ENCODE measurements at places on chromosomes 3 and 15.

GRCh38 chr3:187251599-187251998 is 39.9 kb downstream of the MASP1 start:
- no peak for DNase-seq

- DNase-seq, result no peak
Observed at GRCh38 chr3:192022412-192022811, 561.4 kb downstream of the PYDC2 start.

GRCh38 chr15:85619992-85620689 is 174.6 kb downstream of the KLHL25 start:
- DNase-seq, result no peak

GRCh38 chr3:123201223-123201556 is 553 bp upstream of the SEC22A start:
- DNase-seq, result no peak

- DNase-seq, result no peak
Observed at GRCh38 chr3:159829056-159829455, 159.6 kb upstream of the IL12A start.

DNA sequence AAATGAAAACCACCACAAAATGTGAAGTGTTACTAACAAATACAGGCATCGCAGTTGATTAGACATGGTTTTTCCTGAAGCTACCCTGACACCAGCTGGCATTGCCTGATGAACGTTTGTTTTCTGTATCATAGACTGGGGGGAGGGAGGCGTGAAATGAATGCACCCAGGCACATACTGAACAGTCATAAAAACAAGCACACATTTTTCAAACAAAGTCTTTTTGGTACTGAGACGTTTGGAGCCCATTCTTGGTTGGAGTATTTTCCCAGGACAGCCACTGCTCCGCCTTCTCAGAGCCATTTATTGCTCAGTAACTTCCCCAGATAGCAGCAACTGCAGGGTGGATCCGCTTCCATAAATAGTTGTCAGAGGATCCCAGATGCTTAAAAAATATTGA is 52.4 kb downstream of the KLF13 start:
- DNase-seq, result no peak

- DNase-seq, result no peak
Observed at GRCh38 chr3:130533247-130533646, 16.3 kb downstream of the COL6A6 start.

GRCh38 chr3:186932281-186933181 is 2.2 kb downstream of the ST6GAL1 start:
- no peak for DNase-seq

DNA sequence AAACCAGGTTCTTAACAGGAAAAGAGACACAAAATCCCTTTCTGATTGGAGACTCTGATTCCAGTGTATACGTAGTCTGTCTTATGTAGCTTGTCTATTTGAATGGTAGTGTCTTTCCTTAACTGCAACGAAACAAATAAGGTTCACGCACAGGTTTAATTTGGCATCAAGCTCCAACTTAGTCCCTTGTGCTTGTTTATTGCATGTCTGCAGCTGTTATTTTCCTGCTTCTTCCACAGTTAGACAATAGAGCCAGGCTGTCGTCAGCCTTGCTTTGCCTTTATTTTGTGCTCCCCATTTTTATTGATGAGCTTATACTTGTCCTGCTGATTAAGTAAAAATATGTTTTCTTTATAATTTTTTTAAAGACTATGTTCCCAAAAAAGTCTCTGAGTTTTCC is 152.7 kb upstream of the CDIN1 start:
- DNase-seq, result no peak

GRCh38 chr15:46677491-46677890 is 1039.8 kb upstream of the SEMA6D start:
- no peak for DNase-seq

DNA sequence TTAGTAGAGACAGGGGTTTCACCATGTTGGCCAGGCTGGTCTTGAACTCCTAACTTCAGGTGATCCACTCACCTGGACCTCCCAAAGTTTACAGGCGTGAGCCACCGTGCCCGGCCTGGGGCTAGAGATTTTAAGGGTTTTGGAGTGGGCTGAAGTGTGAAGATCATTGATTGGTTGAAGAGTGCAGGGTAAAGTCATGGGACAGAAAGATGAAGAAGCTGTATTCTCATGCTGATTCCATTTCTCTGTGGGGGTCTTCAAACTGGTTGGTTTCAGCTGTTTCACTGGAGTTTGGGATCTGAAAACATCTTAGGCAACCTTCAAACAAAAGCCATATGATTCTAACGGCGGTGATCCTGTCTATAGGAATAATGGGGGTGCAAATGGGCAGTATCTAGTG is 52.1 kb downstream of the GATM start:
- DNase-seq, result no peak

DNA sequence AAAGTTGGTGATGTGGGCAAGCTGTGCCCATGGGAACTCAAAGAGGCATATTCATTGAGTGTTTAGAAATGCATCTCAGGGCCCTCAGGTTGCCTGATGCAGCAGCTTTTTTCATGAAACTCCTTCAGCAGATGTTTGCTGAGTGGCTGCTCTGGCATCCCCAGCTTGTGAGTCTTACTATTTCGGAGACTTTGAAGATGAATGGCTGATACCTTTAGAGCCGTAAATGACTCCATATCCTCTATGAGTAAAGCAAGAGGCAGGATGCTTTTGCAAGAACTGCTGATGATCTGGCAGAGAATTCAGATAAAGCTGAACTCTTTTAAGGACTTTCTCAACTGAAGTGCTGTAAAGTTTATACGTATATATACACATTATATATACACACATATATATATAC is 384.3 kb downstream of the CACNA2D3 start:
- DNase-seq, result no peak

DNA sequence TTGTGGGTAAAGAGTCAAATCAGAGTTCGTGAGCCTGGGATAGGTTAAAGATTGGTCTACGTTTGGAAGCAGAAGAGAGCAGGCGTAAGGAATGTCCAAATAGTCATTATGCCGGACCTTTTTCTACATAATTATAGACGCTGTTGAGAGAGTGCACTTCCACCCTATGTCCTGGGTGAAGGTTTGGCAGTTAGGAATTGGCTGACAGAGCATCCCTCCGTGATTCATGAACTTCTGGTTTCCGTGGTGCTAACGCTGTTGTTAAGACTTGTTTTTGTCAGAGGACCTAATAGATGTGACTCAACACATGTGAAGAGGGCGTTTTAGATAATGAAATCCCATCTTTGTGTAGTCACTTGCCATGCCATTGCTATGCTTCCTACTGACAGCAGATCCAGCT is 1.1 kb downstream of the EAF1 start:
- DNase-seq, result peak; percentile 14

DNA sequence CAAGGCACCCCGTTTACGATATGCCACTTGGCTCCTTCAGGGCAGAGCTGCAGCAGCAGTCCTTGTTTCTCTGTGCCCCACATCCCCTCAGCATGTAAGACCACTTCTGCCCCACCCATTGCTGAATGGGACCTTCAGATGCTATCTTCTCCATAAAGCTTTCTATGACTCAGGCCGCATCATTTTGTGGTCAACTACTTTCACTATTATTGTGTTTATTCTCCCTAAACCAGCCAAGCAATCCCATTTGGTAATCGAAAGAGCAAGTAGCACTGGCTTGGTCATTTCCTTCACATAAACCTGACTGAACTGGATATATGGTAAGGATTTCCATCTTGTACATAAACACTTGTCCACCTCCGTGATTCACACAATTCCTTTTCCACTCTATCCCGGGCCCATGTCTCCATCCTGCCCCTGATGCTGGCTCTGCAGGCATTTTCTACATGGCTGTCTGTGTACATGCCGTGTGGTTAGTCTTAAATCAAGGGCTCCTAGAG is 25.7 kb downstream of the LIPC start:
- no peak for DNase-seq

DNA sequence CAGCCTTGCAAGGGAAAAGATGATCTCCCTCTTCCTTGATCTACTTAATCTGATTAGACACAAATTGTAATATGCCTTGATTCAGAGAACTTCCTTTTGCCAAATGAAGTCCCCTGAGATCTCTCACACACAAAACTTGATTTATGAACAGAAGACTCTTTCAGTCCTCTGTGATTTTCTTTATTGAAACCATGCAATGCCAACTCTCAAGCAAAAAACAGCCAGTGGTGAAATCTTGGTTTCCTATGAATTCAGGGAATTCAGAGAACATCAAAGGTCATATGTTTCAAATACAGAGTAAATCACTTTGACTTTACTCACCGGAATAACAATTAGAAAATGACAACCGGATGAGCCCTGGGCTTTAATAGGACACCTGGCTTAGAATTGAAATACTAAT is 211.7 kb downstream of the ABHD5 start:
- no peak for DNase-seq

DNA sequence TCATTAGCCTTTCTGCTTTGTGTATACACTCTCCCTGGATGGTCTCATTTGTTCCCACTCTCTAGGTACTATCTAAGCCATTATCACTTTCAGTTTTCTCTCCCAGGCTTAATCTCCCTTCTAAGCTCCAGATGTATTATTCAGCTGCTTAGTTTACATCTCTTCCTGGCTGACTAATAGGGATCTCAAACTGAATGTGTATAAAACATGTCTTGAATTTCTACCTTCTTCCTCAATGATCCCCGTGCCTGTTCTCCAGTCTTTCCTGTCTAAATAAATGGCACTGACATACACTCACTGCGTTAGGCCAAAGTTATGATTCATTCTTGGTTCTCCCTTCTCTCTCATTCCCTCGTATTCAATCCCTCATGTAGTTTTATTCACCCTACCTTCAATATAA is 127.3 kb downstream of the NR2F2 start:
- DNase-seq, result no peak

GRCh38 chr3:115321400-115321805 is 174.3 kb upstream of the ZBTB20 start:
- no peak for DNase-seq

GRCh38 chr15:53251996-53252395 is 461.9 kb upstream of the ONECUT1 start:
- no peak for DNase-seq

GRCh38 chr3:16337856-16338540 is 73.0 kb downstream of the OXNAD1 start:
- peak; percentile 39 for DNase-seq

- peak; percentile 77 for DNase-seq
Observed at GRCh38 chr3:45929042-45929679, 14.1 kb upstream of the CXCR6 start.

DNA sequence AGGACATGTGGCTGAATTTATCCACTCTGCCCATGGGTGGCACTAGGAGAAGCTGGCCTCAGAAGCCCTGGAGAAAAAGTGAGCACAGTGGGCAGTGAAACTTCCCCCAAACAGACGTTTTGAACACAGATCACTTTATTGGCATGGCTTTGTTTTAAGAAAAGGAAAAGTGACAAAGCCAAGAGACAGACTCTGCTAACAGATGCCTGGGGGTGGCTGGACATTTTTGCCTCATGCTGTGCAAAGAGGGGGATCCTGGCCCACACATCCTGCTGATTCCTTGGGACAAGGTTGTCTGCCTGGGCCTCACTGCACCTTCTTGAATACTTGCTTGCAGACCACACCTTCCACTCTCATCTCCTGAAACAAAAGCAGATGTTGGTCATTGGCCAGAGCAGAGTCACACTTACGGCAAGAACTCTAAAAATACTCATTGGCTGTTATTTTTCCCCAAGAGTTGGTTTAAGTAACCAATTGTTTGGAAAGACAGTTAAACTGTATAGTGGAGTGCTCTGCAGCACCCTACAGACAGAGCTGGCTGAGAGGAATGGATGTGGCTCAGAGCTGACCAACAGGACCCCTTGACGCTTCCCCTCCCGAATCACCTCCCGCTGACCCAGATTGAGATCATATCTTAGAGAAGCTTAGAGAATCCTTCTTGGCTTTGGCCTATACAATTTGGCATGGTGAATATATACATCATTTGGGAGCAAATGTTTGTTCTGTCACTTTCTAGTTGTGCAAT is 22.0 kb downstream of the RBP1 start:
- DNase-seq, result no peak

GRCh38 chr3:171586274-171586673 is 126.1 kb upstream of the TNIK start:
- DNase-seq, result no peak

DNA sequence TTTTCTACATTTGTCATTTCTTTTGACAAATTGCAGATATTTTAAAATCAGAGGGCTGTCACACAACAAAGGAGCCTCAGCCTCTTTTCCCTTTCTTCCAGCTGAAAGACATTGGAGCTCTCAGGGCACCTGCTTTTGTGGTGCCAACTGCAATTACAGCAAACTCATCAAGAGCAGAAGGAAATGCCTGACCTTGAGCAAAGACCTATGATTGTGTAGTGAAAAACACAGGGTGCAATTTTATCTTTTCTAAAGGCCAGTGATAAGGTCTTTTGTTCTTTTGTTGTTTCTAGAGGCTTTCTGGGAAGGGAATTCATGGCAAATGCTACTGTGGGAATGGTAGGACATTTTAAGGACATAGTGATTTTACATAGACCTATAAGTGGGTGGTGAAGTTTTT is 214.3 kb downstream of the OXSM start:
- DNase-seq, result no peak

DNA sequence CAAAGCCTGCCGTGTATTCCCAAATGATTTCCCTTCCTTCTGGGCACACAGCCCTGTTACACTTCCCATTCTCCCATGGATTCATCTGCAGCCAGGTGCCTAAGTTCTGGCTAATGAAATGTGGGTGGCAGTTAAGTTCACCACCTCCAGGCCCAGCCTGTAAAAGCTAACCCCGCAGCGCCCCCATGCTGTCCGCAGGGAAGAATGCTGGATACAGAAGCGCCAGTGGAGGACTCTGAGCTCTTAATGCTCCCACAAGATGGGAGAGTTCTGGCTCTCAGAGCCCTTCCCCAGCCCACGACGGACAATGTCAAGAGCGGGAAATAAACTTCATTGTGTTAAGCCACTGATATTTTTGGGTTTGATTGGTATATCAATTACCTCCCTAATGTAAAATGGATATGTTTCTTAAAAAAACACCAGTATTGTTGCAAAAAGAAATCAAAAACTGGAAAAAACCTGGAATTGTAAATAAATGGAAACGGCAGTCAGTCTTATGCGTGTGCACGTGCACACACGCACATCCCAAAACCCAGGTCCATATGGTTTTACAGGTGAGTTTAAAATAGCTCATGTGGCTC is 37.7 kb upstream of the FGD5 start:
- no peak for DNase-seq

DNA sequence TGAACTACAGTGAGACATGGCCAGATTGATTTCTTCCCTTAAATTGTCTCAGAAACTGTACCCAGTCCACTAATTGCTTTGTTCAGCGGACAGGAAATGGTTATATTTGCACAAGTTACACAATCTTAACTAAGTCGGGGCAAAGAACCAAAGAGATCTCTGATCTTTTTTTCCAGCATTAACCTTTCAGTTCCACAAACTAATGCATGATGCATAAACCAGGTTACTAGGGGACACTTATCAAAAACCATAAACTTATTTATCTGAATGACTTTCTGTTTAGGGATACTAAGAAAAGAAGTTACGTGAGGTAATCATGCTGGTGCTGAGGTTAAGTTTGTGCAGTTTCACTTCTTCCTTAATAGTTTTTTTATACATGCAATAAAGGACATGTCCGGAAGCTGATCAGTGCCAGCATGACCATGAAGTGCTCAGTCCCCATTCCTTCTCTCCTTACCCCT is 22.4 kb downstream of the FNDC3B start:
- DNase-seq, result no peak

- DNase-seq, result no peak
Observed at GRCh38 chr3:10283638-10284037, 9.1 kb downstream of the GHRL start.

- no peak for DNase-seq
Observed at GRCh38 chr3:119893769-119894168, 111.9 kb downstream of the NR1I2 start.

GRCh38 chr3:61618231-61618630 is 56.9 kb downstream of the PTPRG start:
- no peak for DNase-seq

GRCh38 chr3:134284438-134284837 is 33.8 kb upstream of the RYK start:
- DNase-seq, result no peak

- DNase-seq, result no peak
Observed at GRCh38 chr3:90062631-90063200, 955.3 kb downstream of the EPHA3 start.

Measured in effector memory CD8-positive, alpha-beta T cell (primary cell).